ENCODE measurements at places on chromosomes 7 and 10.
A peak's percentile ranks its signal among the peaks of the same experiment; 100 is the strongest.

DNA sequence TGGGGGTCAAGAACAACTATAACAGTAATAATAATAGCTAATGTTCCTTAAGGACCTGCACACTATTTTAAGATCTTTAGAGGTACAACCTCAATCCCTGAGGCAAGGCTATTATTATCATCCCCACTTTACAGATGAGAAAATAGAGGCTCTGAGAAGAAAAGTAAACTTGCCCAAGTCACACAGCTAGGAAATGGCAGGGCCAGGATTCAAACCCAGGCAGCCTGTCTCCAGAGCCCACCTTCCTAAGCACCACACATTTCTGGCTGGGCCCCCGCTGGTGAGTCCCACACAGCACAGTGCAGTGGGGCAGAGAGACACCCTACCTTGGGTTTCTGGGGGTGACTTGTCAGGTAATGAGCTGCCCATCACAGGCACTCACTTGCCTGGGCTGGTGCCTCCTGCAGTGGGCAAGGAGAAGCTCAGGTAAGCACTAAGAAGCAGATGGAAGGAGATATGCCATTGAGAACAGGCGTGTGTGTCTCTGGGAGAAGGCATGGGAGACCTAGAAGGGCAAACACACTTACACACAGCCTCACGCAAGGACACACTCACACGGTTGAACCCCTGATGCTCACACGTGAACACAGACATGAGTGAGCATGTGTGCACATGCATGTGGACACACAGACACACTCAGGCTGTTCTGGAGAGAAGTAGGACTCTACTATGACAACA, 104.4 kb upstream of the ZMIZ1 start:
- no peak for DNase-seq

DNA sequence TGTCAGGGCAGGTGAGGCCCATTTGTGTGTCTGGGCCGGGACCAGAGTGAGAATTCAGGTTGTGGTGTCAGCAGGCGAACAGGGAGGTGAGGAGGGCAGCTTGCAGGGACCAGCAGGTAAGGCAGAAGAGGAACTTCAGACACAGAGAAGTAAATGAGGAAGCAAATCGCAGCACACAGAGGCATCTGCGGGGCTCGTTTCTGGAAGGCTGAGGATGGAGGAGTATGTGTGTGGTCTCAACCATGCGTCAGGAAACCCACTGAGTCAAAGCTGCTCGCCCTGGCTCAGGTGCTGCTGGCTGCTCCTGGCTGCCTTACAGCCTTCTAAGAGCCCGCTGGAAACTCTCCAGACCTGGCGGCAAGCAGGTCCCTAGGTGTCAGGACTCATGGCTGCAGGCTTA, 26.9 kb upstream of the PITRM1 start:
- no peak for DNase-seq

DNA sequence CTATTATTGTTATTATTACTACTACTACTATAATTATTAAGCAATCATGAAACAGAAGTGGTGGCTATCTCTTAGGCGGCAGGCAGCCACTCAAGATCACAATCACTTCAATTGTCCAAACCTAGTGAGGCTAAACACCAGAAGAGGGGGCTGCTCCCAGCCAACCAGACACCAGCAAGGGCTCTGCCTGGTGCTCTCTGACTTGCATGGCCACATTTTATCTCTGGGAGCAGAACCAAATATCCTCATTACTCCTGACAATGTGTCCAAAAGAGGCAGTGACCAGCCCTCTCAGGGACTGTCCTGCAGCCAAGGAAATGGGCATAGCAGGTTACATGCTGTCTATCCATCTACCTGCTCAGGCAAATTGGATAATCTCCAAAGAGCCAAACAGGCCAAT, 187.4 kb upstream of the PDE1C start:
- no peak for DNase-seq

GRCh38 chr7:29345590-29345989, 151.0 kb downstream of the CHN2 start:
- DNase-seq: peak; percentile 60

DNA sequence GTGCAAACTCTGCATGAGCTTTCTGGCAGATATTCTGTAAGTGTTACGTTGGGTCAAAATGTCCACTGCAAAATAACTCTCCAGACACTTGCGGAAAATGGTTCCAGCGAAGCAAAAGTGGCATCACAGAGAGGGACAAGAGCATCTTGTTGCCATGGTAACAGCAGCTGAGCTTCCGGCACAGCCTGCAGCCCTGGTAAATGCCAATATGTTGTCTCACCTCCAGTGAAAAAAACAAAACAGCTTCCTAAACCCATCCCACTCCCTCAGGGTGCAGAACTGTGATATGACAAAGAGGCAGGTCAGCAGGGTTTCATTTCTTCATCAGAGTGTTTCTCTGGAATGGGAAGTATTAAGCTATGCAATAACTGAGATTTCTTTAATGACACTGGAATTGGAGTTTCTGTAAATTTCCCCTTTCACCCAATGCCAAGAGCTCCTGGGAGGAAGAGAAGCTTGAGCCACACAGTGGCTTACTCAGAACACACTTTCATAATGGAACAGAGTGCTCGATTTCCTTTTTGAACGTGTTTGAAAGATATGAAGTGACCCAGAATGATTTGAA, 65.6 kb downstream of the FOXI2 start:
- no peak for DNase-seq

GRCh38 chr7:77200542-77200941, 923 bp upstream of the FGL2 start:
- no peak for DNase-seq

DNA sequence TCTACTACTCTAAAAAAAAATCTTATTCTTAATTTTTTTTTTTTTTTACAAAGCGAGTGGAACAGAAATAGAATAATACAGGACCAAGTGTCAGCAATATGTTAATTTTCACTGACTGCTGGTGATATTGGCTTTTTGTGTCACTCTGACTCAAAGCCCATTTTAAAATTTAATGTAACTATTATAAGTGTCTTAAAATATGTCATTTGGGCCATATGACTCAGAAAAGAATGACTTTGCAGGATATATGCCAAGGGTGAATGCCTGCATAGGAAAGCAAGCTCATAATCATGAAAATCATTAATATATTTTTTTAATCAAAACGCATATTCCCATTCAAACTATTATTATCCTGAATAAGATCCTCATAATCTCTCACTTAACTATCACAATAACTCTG, 149.2 kb downstream of the GNAT3 start:
- no peak for DNase-seq

DNA sequence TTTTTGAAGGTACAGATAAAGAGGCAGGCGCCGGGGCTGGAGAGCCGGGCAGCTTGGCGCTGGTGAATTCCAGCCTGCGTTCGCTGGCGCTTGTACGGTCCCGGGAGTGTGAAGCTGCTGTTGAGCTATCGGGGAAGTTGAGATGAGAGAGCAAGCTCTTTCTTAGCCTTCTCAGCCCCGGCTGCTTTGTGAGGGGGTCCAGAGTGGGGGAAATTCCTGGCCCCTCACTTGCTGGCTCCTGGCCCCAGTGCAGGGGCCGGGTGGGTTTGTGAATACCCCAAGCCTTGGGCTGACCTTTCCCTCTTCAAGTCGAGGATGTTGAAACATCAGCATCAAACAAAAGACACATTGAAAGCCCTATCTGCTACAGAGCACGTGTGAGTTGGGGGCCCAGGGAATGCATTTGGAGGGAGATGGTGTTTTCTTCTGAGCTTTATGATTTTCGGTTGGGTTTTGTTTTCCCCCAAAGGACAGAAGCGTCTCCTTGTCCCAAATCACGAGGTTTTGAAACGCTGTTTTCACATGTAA, 2.7 kb downstream of the ZMIZ1 start:
- no peak for DNase-seq

GRCh38 chr7:146539836-146540235, 423.2 kb downstream of the CNTNAP2 start:
- no peak for DNase-seq

- no peak for DNase-seq
These were observed 7.2 kb downstream of the DLX5 start for GRCh38 chr7:97017192-97018125.

DNA sequence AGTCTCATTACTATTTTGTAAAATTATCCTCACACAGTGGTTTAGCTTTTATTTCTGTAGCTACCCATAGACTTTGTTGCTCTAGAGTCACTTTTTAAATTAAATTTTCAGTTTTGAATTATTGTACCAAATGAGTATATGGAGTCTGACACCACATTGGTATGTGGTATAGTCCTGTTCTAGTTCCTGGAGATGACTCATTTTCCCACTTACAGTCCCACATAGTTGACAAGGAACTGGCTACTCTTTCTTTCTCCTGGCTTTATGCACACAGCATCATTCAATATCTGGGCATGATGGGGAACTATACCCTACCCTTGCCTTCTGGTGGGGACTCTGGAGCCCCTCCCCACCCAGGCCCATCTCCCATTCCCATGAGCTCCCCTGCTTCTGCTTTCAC, 92.6 kb upstream of the RAB11FIP2 start:
- DNase-seq: no peak

DNA sequence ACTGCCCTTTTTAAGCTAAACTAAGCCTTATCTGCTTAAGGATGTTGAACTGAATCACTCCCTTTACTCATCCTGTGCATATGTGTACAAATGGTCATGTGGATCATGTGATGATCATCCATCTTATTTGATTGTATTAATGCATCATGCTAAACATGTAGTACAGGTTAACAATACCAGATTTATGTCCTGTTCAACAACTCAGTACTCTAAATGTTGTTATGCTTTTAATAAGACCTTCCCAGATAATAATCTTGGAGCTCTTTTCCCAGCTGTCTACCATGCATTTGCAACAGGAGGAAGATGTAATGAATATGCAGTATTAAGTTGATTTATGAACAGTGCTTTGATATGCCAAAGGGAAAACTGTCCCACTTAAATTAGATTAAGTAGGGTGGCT, 318.0 kb downstream of the BICC1 start:
- no peak for DNase-seq

DNA sequence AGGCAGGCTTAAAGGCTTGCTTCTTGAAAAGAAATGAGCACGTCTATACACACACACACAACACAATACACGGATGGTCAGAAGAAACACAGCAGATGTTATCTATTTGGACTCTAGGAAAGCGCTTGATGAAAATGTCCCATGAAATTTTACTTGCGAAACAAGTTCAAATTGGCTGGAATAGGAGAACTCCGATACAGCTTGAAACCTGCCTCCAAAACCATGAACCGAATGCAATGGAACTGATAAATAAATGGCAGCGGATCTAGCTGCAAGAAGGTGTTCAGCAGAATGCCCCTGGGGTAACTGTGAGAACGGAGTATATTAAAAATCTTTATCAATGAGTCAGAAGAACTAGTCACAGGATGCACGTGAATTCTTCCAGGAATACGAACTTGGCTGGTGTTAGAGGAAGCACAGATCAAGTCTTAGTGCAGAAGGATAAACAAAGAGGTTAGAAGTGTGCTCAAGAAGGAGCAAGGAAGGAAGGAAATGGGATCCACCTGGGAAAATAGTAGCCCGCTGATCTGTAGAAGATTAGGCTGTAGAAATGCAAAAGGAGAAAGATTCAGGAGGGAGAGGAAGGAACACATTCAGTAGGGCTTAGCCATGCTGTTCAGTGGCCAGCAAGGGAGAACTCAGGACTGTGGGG, 142.0 kb upstream of the PRKCQ start:
- no peak for DNase-seq

DNA sequence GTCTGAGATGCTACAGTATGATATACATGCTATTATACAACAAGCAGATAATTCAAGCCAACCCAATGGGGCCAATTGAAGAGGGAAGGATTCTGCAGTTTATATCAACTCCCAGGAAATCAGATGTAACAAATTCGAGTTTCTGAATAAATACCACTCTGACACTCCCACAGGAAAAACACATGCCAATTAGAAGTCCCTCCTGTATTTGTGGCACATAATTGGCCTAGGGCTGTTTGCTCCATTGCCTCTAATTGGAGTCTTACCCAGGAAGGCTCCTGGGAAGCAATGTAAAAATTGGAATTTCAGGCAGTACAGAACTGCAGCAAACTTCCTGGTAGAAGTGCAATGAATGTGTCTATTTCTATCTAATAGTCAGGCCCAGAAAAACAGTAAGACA, 4.7 kb downstream of the PPA1 start:
- DNase-seq: no peak

DNA sequence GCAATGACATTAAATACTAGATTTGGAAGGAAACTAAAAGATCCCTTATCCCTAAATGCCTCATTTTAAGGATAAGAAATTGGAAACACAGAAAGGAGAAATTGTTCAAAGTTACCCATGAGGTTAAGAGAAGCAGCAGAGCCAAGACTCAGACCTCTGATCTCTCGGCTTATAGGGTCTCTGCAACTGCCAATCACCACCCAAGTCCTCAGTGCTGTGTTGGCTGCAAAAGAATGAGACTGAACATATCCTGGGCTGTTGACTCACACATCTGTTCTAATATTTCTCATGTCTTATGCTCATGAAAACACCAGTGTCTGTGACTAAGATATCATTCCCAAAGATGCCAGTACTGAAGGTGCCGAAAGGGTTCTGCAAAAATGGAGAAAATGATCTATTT, 153.3 kb downstream of the XPNPEP1 start:
- DNase-seq: no peak

DNA sequence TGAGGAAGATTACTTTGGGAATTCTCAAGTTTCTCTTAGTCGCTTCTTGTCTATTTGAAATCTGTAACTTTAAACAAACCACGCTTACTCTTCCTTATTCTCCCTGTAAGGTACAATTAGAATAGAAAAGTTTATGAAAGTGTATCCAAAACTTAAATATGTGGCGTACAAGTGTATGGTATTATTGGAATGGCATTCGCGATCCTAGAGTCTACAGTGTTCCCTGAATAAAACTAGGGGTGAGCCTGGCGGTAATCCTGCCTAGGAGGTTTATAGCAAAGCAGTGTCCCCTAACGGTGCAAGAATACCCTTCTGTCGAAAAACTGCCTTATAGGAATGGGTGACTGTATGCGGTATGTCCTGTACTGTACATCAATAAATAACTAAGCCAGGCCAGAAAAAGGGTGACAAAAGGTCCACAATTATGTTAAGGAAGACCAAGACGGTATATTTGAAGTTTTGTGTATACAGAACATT, 1.2 kb downstream of the TASOR2 start:
- no peak for DNase-seq

DNA sequence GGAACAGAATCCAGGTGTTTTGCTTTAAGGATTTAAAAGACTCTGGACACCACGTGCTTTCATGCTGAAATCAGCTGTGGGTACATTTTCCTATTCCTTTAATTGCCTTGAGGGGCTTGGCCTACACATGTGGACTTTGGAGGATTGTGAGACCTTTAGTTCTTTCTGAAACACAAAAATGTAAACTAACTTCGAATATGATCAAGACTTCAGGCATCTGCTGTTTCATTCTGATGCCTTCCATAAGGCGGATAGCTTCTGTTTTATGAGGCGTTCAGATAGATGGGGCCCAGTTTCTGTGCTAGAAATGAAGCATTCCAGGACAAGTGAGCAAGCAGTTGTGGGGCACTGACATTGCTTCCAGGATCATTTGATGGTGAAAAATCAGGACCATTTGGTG, 1.5 kb upstream of the NOBOX start:
- no peak for DNase-seq

DNA sequence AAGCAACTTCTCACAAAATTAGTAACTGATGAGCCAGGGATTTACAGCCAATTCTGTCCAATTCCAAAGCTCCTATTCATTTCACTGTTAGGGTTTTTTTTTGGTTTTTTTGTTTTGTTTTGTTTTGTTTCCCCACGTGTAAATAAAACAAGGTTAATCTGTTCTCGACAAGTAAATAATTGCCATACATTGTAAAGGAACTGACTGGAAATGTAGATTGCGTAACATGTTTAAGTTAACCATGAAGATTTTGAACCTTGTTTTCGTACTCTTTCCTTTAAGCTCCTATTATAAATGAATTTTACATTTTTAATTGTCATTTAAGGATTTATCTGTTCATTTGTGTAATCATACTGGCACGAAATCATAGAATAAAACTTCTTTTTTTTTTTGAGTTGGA, 42.0 kb upstream of the FOXP2 start:
- DNase-seq: no peak

GRCh38 chr7:21568762-21569161, 25.9 kb downstream of the DNAH11 start:
- DNase-seq: no peak

Measured in ELF-1 (cell line).